COR-L47 (cell line): ENCODE measurements at places on chromosomes 6 and 20.

GRCh38 chr20:48702455-48702913 lies 125.3 kb downstream of the PREX1 start:
- DNase-seq: no peak

GRCh38 chr20:44690781-44691423 lies 24.3 kb upstream of the CCN5 start:
- no peak for DNase-seq

- no peak for DNase-seq
Measured at GRCh38 chr20:17612992-17613327, 43.1 kb downstream of the DSTN start.

DNA sequence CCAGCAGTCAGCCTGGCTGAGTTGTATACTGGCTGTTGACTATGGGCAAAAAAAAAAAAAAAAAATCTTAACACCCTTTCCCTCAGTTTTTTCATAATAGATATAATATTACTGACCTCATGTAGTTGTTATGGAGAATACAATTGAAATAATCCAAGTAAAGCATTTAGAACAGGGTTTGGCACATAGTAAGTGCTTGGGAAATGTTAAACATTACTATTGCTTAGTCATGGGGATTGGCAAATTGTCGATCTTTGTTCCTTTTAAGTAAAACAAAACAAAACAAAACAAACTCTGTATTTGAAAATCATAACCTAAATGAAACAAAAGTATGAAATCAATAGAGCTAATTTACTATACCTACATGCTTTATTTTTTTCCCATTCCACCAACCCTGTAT lies 458.4 kb downstream of the GRIK2 start:
- no peak for DNase-seq

- no peak for DNase-seq
Measured at GRCh38 chr20:59124296-59125029, 39.2 kb upstream of the ZNF831 start.

DNA sequence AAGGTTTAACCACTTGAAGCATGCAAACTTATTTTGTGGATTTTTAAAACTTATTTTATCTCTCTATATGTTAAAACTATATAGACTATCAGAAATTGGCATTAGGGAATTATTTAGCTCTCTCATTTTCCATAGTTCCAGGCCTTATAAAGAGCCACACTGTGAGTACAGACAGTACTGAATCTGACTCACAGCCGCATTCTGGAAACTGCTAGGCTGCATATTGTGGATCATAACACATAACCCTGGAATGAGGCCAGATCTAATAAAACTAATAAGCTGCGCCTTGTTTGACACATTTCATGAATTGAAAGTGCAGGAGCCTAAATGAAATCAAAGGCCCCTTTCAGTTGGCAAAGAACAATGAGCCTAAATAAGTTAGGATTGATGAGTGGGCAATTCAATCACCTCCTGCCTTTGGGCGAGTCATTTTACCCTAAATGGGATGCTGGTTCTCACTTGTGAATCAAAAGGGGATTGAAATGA lies 308.4 kb downstream of the PACRG start:
- no peak for DNase-seq

DNA sequence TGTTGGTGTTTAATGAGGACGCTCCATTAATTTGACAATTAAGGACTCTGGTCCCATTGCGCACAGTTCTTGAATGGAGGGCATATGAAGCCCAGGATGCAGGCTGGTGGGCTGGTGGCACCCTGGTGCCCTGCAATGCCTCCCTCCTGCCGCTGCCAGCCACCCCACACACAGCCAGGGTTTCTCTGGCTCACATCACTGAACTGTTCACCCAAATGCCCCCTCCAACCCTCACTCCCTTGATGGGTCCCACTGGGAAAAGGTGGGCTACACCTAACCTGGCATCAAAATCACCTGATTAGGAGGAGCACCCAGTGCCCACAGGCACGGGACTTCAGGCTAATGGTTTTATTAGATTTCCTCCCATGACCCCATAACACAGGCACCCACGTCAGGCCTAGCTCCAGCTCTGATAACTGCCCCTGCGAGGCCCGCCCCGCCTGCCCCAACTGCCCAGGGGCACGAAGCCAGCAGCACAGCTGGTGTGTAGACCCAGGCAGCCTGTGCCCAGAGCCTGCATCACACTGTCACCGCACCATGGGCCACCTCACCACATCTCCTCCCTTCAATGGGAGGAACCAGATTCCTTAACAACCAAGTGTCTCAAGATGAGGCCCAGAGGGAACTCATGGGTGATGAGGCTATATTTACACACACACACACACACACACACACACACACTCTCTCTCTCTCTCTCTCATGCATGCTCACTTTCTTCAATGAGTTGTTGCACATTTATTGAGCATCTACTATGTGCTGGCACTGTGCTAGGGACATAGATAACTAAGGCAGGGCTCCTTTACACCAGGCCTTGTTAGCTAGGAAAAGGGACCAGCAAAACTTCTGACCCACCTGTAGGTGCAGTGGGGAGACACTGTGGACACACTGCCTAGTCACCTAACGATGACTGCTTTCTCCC lies 107.3 kb downstream of the NOL4L start:
- no peak for DNase-seq

- DNase-seq: no peak
Measured at GRCh38 chr20:341682-342081, 5.2 kb upstream of the NRSN2 start.

DNA sequence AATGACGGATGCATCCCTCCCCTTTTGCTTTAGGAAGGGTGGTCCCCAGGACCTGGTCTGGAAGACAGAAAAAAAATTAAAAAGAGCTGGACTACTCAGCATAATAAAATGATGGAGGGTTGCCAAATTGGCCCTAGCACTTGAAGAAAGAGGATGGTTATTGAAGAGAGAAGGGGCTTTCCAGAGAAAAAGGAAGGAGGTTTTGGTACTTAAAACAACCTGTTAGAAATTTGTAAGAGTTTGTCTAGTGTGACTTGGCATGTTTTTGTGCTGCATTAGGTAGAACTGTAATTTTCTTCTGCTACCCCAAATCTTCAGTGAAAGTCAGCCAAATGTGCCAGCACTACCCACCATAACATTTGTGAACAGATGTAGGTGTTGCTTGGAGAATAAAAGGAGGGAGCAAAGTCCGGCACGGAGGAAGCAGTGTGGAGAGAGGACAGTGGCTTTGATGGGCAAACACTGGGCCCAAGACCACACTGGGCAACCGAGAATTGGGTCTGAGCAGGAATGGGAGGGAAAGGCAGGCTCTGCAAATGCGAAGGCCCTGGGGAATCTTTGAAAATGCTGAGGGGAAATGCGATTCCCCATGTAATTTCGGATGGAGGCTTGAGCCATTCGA lies 160.9 kb downstream of the QRSL1 start:
- DNase-seq: no peak

GRCh38 chr20:50089140-50089786 lies 23.7 kb downstream of the UBE2V1 start:
- no peak for DNase-seq

GRCh38 chr6:7561153-7561964 lies 19.9 kb downstream of the DSP start:
- DNase-seq: peak; percentile 91

DNA sequence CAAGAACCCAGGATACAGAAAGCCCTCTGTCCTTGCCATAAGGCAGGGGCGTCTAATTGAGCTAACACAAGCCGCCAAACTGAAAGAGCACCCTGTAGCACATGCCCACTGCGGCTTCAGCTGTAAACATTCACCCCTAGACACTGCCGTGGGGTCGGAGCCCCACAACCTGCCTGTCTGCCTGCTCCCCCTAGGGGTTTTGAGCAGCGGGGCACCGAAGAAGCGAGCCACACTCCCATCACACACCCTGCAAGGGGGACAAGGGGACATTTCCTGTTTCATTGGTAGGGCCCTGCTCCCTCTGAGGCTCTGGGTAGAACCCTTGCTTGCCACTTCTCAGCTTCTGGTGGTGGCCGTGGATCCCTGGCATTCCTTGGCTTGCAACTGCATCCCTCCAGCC lies 45.2 kb upstream of the BCLAF1 start:
- no peak for DNase-seq

- no peak for DNase-seq
Measured at GRCh38 chr20:420166-420620, 12.1 kb downstream of the RBCK1 start.

GRCh38 chr20:62953839-62954703 lies 1.6 kb downstream of the SLC17A9 start:
- DNase-seq: peak; percentile 91

DNA sequence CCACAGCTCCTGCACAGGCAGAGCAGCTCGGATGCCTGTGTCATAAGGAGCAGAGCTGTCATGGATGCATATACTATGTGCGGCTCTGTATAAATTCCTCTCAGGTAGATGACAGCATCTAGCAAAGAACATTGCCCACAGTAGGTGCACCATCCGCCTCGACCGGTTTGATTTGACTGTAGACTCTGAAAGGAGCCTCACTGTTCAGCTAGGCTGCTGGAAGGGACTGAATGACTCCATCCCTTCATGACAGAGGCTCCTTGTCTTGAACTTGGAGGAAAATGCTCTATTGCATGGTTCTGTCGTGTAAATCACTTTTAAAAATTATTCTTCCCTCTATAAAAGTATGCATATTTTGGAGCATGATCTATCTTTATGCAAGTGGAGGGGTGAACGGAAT lies 128.8 kb upstream of the QKI start:
- DNase-seq: no peak

- DNase-seq: no peak
Measured at GRCh38 chr6:42929821-42930360, 611 bp downstream of the CNPY3 start.

GRCh38 chr20:41900201-41900691 lies 282.1 kb upstream of the CHD6 start:
- peak; percentile 81 for DNase-seq

- DNase-seq: no peak
Measured at GRCh38 chr20:39398656-39399055, 436.5 kb downstream of the DHX35 start.

DNA sequence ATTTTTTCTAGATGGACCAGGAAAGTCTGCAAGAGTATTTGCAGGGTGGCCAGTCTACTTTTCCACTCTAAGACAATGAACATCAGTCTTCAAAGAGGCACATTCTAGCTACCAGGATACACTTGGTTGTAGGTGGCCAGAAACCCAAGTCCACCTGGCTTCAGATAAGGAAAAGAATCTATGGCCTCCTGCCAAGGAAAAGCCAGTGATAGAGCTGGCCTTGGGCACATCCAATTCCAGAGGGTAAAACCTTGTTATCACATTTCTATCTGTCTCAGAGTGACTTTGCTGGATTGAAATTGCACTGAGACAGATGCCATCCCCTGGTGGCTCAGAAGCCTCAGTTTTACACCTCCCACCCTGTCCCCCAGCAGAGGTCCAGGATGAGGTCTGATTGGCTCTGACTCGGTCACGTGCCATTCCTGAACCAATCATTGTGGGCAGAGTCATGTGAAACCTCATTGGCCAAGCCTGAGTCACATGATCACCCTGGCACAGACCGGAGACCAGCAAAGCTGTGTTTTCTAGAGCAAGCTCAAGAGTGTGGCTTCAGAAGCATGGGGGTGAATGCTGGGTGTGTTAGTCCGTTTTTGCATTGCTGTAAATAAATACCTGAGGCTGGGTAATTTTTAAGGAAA lies 497.4 kb upstream of the SULF2 start:
- DNase-seq: no peak

DNA sequence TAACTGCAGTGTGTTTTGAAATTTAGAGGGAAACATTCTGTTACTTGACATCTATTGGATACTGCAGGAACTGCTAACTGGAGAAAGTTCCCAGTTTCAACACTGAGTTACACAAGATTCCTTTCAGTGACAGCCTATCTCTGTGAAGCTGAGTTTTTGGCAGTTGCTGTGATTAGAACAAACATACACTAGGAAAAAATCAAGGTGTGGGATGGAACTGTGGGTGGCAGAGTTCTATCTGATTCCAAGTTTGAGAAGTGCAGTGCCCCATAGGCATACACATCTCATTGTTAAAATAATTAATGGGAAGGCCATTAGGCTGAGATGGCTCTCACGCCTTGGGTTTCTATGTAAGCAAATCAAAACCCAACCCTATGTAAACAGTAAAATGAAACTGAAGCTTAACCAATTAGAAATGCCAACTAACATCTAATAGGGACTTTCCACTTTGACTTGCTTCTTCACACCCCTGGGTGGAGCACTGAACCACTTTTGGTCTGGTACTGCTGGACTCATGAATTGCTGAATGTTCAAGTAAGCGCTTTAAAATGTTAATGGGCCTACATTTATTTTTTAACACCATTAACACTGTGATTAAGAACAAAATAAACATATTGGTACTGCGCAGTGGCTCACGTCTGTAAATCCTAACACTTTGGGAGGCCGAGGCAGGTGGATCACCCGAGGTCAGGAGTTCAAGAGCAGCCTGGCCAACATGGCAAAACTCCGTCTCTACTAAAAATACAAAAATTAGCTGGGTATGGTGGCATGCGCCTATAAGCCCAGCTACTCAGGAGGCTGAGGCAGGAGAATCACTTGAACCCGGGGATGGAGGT lies 55.2 kb upstream of the TBC1D7 start:
- DNase-seq: peak; percentile 74

GRCh38 chr20:5214826-5215225 lies 88.0 kb downstream of the CDS2 start:
- no peak for DNase-seq

DNA sequence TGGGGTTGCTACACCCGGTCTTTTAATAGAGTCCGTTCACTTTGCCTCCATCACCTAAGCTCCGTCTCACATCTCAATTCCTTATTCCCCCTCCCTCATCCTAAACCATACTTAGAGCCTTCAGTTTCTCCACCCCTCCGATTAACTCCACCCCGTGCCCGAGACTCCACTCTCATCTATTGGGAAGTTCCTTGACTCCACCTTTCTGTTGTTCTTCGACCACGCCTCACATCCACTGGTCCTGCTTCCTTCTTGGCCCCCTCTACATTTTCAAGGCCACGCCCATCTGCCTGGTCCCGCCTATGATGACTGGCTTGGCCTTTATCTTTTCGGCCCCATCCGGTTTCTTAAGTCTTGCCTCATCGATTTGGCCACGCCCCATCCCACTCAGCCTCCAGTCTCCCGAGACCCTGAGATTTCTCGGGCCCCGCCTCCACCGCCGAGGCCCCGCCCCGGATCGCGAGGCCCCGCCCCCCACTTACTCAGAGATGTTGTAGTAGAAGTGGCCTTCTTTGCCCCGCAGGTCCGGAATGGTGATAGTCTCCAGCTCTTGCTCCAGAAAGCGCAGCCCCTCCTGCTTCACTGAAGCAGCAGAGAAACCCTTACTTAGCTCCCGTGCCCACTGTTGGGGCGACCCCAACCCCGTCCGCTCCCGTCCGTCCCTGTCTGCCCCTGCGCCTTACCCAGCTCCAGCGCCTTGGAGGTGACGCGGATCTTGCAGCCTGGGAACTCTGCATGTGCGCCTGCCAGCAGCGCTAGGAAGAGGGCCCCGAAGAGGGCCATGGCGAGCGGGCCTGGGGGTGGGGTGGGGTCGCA lies 1.1 kb downstream of the PLTP start:
- no peak for DNase-seq

GRCh38 chr20:2585811-2586210 lies 49.4 kb downstream of the TMC2 start:
- no peak for DNase-seq

GRCh38 chr20:44509762-44510161 lies 12.1 kb downstream of the SERINC3 start:
- DNase-seq: no peak

- DNase-seq: peak; percentile 67
Measured at GRCh38 chr20:34052414-34052813, 58.7 kb downstream of the RALY start.
